ENCODE measurements at places on chromosomes 1 and 21.

DNA sequence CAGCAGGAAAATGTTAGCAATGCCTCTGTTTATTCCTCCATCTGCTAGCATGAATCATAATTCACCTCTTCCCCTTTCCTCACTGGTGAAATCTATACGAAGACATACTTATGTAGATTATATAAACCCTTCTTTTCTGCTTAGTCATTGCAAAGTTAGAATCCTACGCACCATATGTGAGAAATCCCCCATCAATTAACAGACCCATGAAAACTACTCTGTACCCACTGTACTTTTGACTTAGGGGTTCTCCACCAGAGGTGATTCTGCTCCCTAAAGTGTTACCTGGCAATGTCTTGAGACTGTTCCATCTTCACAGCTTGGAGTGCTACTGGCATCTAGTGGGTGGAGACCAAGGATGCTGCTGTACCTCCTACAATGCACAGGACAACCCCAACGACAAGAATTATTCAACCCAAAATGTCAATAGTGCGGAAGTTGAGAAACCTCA is 49.6 kb upstream of the KCTD3 start:
- DNase-seq: peak; percentile 67

GRCh38 chr1:89584211-89584610 is 48.7 kb upstream of the LRRC8C start:
- DNase-seq: no peak

DNA sequence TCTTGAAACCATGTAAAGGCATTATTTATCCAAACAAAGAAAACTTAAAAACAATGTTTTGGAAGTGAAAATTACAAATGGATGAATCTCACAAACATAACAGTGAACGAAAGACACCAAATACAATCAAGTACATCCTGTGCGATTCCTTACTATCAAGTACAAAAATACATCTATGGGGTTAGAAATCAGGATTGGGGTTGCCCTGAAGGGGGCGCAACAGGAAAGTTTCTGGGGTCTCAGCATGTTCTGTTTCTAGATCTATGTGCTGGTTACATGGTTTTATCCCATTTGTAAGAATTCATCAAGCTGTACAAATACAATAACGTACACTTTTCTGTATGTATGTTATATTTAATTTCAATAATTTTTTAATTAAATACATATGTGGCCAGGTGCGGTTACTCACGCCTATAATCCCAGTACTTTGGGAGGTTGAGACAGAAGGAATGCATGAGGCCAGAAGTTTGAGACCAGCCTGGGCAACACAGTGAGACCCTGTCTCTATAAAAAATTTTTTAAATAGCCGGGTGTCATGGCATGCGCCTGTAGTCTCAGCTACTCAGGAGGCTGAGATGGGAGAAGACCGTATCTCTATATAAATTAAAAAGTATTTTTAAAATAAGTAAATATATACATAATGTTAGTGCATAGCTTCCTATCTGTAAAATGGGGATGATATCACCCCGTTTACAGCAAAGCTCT is 121.5 kb upstream of the SOD1 start:
- DNase-seq: no peak

DNA sequence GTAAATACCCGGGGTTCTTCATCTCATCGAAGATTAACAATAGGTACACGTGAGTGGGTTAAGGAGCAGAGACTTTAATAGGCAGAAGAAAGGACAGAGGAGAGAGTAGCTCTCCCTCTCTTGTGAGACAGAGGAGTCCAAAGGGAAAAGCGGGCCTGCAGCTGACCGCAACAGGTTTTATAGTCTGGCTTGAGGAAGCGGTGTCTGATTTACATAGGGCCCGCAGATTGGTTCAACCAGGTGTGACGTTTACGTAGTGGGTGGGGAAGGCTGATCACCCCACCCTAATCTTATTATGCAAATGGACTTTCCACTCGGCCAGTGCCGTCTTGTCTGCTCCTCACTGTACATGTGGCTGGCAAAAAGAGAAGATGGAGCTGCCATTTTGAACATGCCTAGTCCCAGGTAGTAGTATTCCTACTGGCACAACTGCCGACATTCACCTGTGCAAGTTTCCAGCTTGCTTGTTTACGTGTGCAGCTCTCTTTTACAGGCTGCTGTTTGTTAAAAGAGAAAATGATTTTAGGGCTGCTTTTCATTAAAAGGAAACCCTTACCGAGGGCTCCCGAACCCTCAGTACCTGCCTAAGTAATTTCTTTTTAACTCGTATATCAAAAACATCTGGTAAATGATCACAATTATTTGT is 10.6 kb downstream of the CDC14A start:
- DNase-seq: no peak

GRCh38 chr21:37253991-37254390 is 13.1 kb downstream of the VPS26C start:
- no peak for DNase-seq

- DNase-seq: peak; percentile 24
Measured at GRCh38 chr1:53413175-53414001, 45.8 kb upstream of the DMRTB1 start.

GRCh38 chr1:76300556-76300955 is 226.0 kb downstream of the ST6GALNAC3 start:
- DNase-seq: no peak

DNA sequence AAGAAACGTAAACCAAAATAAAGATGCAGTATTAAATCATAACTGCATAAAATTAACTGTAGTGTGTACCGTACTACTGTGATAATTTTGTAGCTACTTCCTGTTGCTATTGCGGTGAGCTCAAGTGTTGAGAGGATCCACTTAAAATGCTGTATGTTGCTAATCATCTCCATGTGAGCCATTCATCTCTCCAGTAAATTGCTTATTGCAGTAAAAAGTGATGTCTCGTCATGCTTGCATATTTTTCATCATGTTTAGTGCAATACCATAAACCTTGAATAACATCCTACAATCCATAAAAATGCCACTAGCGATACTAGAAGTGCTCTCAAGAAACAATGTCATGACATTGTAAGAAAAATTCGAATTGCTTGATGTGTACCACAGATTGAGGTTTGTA is 66.3 kb downstream of the RAVER2 start:
- no peak for DNase-seq

- DNase-seq: no peak
Measured at GRCh38 chr1:117655220-117655577, 49.4 kb downstream of the TENT5C start.

DNA sequence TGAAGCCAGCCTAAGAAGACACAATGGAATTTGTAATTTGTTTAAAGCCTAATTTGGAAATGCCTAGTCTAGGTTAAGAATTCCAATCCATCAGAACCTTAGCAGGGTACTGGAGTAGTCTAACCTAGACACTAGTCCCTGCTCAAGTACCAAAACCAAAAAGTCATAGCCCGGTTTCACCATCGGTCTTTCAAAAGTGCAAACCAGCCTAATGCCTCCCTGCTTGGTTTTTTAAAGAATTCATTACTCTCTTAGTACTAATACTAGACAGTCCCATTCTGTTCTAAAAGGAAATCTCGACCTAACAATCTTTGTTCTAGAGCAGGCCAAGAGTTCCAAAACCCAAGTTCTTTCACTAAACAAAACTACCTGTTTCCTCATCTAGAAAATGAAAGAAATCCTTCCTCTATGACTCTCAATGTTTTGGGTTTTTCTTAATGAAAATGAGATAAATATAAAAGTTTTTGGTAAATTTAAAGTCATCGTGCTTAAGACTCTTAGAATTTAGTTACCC is 2.6 kb downstream of the PUM1 start:
- no peak for DNase-seq

- DNase-seq: peak; percentile 31
Measured at GRCh38 chr1:31111290-31111951, 45.9 kb upstream of the PUM1 start.

DNA sequence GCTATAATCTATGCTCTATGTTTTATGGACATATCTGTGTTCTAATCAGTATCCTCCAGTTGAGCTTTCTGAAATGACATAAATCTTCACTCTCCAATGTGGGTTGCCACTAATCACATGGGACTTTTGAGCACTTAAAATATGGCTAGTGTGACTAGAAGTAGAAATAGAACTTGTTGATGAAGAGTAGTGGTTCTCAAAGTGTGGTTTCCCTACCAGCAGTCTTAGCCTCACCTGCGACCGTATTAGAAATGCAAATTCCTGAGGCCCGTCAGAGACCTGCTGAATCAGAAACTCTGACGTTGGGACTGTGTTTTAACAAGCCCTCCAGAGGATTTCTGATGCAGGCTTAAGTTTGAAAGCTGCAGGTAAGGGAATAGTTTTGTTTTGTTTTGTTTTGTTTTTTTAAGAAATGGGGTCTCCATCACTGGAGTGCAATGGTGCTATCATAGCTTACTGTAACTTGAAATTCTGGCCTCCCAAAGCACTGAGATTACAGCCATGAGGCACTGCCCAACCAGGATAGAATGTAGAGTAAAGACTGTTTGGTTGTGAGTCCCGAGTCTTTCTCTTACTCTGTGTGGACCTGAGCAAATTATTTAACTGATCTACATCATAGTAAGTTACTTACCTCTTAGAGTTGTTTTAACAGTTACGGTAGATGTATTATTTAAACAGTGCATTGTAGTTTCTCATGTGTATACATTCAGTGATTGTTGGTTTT is 21.7 kb downstream of the GLRX2 start:
- DNase-seq: no peak

GRCh38 chr21:26377111-26377694 is 195.9 kb downstream of the CYYR1 start:
- no peak for DNase-seq

DNA sequence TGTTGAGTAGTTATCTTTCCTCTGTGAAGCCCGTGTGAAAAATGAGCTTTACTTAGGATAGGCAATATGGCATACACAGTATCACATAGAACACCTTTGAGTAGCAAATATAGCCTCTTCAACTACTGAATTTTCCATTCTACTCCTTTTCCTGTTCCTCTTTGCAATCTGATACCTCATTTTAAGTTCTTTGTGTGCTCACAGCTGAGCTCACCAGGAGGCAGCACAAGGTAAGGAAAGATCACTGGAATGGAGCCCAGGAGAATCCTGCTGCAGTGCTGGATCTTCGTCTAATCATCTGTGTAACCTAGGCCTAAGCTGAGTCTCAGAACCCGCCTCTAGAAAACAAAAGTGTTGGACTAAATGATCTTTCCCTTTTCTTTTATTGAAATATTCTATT is 171.0 kb downstream of the LRRC40 start:
- DNase-seq: peak; percentile 52

- DNase-seq: no peak
Measured at GRCh38 chr1:199087144-199087543, 448.3 kb downstream of the PTPRC start.

DNA sequence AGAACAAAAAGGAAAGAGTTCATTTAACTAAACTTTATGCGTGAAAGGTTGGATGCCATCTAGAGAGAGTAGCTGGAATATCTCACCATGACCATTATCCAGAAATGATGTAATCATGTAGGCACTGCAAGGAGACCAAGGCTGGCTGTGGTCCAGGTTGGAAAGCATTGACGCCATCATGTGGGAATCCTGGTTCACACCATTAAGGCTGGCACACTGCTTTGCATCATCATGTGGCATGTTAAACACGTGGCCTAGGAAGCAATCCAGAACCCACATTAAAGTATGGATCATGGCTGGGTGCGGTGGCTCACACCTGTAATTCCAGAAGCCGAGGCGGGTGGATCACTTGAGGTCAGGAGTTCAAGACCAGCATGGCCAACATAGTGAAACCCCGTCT is 4.3 kb downstream of the ADAMTS1 start:
- no peak for DNase-seq

DNA sequence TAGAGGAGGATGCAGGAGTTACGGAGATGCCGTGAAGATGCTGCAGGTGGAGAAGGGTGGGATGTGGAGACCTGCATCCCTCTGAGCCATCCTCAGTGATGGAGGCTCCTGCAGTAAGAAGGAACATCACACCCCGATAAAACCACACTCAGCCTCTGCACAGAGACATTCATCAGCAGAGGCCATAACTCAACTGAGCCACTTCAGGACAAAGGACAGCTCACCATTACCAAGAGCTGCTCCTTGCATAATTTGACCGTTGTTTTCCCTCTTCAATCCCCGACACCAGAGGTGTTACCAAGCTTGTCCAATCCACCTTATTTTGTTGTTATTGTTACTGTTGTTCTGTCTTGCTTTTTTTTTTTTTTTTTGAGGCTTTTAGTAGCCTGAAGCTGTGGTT is 543.9 kb downstream of the AJAP1 start:
- no peak for DNase-seq

- DNase-seq: no peak
Measured at GRCh38 chr1:203407296-203407695, 56.4 kb upstream of the FMOD start.

DNA sequence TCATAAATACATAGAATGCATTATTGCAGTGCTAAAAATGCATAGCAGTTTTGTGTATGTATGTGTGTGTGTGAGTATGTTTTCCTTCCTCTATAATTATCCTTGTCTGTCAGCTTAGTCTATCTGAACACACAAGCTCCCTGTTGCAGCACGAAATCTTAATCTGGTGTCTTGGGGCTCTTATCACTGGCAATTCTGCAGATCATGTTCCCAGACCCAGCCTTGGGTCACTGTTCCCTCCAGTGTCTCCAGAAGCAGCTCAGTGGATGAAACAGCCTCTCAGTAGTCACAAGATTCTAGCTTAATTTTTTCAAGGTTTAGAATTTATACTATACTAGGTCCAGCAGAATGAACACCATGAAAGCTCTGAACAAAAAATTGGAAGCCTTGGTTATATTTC is 777.9 kb downstream of the MRPL39 start:
- no peak for DNase-seq

DNA sequence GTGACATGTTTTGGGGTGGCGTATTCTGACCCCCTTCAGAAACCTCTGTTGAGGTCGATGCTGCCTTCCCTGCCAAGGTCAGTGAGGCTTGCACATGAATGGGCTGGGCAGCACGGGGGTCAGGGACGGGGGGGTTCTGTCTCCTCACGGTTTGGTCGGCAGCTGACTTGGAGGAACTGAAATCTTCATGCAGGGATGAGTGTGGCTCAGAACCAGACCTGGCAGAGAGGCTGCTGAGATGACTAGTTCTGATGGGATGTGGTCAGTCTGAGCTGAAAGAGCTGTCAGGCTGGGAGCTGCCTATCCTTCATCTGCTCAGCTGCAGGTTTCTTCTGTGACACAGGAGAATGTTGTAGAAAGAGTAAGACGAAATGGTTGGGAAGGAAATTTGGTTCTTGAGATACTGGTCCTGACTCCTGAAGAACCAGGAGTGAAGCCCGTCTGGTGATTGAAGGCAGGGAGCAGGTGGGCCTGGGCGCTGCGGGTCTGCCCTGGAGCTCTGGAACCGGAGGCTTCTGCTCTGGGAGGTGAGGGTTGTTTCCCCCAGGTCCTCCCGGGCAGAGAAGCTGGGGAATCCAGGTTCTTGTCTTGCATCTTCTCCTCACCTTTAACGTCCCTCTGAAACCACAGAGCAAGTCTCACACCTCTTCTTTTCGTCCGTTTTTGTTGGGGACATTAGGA is 3.3 kb downstream of the SLX9 start:
- no peak for DNase-seq

DNA sequence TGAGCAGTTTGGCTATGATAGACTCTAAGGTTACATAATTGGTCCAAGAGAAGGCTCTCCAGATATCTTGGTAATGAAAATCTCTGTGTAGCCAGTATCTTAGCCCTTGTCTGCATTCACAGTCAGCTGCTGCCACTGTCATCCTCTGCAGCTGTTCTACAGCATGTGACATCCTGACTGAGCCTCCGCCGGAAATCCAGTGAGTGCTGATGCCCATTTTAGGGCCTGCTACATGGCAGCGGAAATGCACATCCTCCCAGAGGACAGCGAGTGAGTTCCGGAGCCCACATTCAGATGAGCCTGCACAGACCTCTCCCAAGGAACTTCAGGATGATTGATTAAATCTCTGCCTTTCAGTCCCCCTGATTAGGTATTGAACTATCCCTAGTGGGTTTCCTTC is 237.1 kb downstream of the HHIPL2 start:
- no peak for DNase-seq
